Fibroblast of skin of scalp (primary cell): ENCODE measurements at places on chromosomes 1 and 21.

GRCh38 chr1:114485286-114485685 lies 25.7 kb downstream of the TRIM33 start:
- DNase-seq, result no peak

DNA sequence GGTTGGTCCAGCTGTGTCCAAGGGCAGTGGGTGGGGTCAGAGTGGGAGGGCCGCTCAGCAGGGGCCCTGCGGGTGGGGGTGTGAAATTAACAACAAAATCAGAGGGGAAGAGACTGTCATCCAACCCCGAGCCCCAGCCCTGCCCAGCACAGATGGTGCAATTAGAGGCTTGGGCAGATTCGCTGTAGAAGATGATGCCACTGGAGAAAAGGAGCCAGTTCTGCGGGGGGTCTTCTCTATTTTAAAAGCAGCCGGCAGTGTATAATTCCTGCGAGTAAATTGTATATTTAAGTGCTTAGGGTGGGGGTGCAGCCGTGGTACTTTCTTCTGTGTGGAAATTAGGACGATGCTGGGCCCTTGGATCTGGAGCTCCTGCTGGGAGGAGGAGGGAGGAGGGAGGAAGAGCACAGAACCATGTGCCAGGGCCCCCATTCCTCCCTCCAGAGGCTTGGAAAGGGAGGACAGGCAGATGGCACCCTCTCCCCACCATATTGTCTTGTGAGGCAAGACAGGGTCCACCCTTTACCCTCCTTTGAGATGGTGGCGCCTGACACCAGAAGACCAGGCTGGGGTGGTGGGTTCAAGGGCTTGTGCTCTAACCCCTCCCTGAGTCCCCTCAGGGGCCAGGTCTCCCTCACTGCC lies 89.2 kb downstream of the ACTL8 start:
- DNase-seq, result peak; percentile 9

DNA sequence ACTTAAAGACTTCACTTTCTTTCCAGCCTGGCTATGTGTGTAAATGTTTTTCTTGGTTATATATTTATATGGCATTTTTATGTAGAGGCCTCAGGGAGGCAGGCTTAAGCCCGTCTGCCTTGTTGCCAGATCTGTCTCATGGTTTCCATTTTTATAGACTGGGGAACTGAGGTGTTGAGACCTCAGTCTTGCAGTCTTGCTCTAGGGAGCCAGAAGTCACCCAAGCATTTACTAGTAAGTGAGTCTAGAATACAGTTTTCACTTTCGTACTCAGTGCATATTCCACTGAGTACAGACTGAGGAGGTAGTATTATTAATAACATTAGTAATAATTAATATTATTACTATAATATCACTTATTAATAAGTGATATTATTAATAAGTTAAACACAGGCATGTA lies 161.4 kb downstream of the UCK2 start:
- no peak for DNase-seq

DNA sequence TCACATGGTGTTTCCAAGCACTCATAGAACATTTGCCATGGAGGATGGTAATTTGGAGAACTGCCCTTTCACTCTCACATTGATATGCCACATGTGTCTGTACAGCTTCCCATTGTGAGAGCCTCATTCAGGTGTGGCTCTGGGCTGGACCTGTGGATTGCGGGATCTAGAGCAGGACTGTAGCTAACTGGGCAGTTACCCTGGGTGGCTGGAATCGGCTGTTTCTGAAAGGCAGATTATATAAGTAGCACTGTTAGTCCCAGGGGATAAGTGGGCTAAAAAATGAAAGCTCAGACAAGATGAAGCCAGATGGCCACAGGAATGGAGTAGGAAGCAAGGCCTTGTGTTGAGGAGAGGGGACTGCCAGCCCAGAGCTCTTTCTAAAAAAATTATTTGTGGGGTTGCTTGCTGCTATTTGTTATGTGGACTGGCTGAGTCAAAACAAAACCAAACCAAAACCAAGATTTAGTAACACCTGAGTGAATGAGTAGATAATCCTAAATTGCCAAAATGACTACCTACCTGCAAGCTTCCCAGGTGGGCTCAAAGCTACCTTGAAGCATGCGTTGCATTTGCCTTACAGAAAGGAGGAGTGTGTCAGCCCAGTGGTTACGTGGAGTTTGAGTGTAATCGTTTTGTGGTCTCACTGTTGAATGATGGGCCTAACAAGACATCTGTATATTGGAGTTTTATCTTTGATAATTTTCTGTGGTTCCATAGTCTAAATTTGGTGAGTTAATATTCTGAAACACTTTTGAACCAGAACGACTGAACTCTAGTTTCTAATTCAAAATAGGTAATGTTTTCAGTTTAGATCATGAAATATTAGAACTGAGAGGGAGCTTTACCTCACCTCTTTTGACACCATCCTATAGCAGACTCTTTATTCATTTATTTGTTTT lies 58.0 kb downstream of the SDCCAG8 start:
- DNase-seq, result no peak

- DNase-seq, result no peak
Observed at GRCh38 chr1:88746916-88747315, 62.8 kb downstream of the PKN2 start.

- no peak for DNase-seq
Observed at GRCh38 chr1:219439376-219439775, 173.5 kb downstream of the ZC3H11B start.

- peak; percentile 85 for DNase-seq
Observed at GRCh38 chr1:203769505-203770343, 4.7 kb downstream of the LAX1 start.
